ENCODE measurements at places on chromosomes 6 and 20.
A peak's percentile ranks its signal among the peaks of the same experiment; 100 is the strongest.

DNA sequence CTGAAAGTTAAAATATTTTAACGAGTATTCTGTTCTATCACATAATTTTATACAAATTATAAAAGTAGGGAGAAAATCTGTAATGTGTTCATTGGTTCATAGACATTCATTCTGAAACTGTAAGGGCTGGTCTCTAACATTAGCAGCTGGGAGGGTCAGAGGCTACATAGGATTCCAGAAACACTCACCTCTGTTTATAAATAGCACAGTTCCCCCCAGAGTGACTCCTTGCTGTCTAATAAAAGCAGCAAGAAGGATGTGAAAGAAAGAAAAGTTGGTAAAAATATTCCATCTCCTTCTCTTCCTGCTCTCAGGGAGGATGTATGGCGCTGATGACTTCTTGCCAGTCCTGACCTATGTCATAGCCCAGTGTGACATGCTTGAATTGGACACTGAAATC, 25.3 kb upstream of the NAA20 start:
- DNase-seq, result no peak

DNA sequence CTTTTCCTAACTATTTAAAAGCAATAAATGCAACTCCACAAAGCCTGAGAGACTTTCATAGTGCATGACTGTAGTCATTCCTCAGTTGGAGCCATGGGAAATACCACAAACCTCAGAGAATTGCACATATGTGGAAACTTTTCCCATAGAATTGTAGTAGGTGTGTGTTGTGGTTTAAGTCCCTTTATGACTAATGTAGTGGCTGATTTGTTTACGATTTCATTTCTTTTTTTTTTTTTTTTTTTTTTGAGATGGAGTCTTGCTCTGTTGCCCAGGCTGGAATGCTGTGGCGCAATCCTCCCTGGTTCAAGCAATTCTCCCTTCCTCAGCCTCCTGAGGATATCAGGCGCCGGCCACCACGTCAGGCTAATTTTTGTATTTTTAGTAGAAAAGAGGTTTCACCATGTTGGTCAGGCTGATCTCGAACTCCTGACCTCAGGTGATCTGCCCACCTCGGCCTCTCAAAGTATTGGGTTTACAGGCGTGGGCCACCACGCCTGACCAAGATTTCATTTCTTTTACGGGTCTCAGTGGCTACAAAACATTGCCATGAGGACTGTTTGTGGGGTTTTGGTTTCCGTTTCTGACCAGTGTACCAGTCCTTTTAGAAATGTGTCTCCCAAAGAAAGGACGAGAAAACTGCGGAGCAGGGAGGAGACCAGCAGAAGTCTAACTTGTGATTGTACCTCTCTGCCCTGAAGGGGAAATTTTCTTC, 212.1 kb upstream of the MARCKS start:
- DNase-seq, result peak; percentile 96

DNA sequence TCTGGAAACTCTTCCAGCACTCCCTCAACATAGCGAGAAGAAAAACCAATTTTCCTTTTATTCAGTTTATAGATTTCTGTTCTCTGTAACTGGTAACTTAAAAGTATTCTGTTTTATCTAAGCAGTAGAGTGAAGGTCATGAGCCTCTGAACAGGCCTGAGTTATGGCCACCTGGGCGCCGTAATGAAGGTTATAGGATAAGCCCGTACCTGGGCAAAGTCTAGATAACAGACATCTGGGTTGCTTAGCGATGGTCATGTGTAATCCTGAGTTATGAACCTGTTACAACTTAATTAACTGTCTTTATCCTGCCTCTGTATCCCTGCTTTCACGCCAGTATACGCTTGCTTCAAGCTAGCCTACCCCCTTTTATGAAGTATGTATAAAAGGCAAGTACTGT, 13.0 kb upstream of the FAM217A start:
- no peak for DNase-seq

- peak; percentile 90 for DNase-seq
Measured at GRCh38 chr6:1485678-1486077, 96.3 kb downstream of the FOXF2 start.

- DNase-seq, result no peak
Measured at GRCh38 chr6:1736346-1737105, 126.8 kb downstream of the FOXC1 start.

DNA sequence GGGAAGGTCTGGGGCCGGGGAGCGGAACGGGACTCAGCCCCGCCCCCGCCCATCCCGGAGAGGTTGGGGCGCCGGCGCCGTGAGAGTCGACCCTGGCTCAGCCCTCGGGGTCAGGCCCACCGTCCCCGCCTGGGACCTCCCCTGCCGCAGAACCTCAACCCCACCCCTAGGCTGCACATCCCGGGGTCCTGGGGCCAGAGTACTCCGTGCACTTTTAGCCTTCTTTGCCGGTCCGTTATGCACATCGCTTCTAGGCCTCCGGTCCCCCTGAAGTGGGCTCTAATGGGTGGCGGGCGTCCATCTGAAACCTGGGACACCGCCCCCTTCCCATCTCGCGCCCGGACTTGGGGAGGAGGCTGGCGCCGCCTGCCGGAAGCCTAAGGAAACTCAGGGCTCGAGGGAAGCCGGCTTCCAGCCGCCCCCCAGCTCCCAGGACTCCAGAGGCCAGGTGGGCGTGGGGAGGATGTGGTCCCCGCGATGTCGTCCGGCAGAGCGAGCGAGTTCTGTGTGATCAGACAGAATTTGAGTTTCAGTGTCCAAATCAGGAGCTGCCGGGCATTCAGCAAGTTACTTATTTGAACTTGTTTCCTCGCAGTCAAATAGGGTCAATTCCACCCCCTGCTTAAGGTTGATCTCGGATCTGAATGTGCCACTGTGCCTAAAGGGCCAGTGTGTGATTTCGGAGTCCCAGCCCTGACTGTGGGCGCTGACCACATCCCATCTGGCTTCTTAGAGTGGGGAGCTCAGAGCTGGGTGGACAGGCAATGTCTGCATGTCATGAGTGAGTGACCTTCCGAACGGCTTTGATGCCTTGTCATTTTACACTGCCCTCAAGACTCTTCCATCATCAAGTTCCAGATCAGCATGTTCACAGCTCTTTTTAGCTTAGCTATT, 47.6 kb downstream of the CPXM1 start:
- peak; percentile 51 for DNase-seq

DNA sequence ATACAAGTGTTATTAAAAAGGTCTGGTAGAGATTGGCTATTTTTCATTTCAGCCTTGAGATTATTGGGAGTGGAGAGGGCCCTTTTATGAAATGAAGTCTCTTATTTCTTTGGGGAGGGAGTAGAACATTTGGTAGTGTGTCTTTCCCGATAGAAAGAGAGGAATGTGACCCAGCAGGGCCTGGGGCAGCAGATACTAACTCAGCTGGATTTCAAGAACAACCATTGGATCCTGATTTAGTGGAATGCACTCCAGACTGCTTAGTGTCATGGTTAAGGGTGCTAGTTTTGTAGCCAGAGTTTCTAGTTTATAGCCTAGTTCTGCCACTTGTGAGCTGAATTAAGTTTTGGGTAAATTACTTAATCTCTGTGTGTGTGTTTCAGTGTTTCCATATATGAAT, 18.4 kb upstream of the FLRT3 start:
- no peak for DNase-seq

- DNase-seq, result no peak
Measured at GRCh38 chr6:169997187-169997929, 245.9 kb downstream of the ERMARD start.

DNA sequence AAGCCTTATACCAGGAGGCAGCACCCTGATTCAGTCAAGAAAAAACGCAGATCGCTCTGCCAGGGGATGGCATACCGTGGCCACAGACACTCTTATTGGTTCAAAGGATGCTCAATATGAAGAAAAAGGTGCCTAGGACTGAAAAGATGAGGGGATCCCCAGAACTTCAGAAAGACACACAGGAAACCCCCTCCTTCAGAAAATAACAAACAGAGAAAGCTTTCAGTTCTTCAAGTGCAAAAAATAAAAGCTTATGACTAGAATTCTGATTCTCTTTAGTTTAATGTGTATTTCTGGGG, 17.7 kb upstream of the MYB start:
- DNase-seq, result no peak

- DNase-seq, result no peak
Measured at GRCh38 chr6:134634966-134635365, 314.9 kb downstream of the ALDH8A1 start.

- DNase-seq, result peak; percentile 81
Measured at GRCh38 chr6:32819729-32820128, 2.9 kb upstream of the HLA-DOB start.

GRCh38 chr20:46550461-46550860, at the start of gene OCSTAMP:
Gene OCSTAMP (minus strand): TSS chr20:46550654. CDS start chr20:46550560, 94 bp downstream.
- DNase-seq, result no peak
